ENCODE measurements at places on chromosomes 5 and 9.

DNA sequence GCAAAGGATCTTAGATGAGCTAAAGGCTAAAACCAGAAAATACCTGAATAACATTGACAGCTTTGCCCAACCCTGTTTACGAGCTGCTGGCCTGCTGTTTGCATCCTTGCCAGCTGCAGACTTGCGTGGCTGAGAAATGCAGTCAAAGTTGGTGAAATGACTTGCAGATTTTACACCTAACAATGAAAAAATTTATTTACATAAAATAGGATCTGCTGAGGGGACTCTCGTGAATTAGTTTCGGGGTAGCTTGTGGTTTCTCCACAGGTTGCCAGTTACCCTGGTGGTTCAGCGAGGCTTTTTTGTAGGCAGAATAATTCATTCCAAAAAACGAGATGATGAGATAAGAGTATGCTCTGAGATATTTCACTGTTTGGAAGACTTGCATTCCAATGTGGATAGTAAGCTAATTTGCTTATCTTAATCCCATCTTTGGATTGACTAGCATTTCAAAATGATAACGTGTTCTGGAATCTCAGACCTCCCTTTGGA, 65.7 kb upstream of the FANCC start:
- DNase-seq: no peak

DNA sequence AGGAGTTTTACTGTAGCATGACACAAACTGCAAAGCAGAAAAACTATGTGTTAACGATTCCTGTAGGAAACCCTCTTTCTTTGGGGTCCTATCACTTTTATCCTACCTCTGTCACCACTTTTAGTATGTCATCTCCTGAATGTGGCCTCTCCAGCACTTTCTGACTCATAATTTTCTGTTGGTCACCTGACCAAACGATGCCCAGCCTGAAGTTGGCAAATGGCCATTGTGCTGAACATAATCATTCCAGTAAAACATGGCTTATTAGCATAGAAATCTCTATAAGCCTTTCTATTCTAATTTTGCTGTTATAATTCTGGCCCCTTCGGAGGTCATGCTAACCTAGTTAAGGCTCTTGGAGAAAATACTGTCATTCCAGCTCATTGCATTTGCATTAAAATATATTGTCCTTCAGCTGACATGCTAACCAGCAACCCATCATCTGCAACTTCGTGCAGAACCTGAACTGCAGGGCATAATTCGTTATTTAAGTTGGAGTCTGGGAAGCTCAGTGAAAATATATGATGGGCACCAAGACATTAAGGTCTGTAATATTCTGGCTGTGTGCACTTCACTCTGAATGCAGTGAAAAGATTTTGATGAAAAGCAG, 140.3 kb downstream of the NMUR2 start:
- DNase-seq: no peak

DNA sequence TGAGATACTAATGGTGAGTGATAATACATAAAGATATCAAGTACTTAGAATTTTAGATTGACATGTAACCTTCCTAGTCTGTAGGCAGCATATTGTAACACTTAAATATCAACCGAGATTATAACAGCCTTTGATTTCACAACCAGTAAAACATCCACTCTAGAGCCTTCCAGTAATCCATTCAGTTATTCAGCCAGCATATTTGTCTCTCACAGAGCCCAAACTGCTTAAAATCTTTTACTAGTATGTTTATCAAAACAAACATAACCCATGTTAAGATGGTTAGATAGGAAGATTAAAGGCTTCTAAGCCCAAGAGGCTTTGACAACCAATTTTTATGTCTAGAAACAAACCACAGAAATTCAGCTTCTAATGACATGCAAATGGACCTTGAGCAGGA, 177.9 kb upstream of the FST start:
- no peak for DNase-seq

GRCh38 chr5:94503677-94504076, 114.7 kb downstream of the KIAA0825 start:
- no peak for DNase-seq

DNA sequence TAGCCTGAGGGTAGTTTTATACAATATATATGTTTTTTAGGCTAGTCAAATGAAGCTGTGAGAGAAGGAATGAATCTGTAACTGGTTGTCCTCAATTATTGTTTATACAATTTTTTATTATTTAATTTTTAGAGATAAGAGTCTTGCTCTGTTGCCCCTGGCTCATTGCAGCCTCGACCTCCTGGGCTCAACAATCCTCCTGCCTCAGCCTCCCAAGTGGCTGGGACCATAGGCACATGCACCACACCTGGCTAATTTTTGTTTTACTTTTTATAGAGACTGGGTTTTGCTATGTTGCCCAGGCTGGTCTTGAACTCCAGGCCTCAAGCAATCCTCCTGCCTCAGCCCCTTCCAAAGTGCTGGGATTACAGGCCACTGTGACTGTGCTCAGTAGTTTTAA, 2.7 kb downstream of the MRPL41 start:
- DNase-seq: no peak

GRCh38 chr9:4235871-4236804, 63.7 kb downstream of the GLIS3 start:
- no peak for DNase-seq

- DNase-seq: no peak
These were observed 59.4 kb upstream of the TNFSF8 start for GRCh38 chr9:114989600-114990410.

DNA sequence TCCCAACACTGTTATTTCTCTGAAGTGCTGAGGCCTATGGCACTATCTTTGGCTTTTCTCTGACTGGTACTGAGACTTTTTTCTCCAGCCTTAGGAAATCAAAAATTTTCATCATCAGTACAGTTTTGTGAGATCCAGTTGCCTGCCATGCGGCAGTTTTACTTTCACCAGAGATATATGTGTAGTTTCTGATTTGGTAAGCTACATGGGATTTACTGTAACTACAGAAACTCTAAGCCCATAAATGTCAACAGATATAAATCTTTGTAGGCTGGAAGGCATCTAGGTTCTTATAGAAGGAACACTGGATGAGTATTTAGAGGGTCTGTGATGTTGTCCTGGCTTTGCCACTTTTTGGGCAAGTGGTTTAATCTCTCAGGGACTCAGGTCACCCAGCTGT, 69.0 kb downstream of the DOCK2 start:
- no peak for DNase-seq

DNA sequence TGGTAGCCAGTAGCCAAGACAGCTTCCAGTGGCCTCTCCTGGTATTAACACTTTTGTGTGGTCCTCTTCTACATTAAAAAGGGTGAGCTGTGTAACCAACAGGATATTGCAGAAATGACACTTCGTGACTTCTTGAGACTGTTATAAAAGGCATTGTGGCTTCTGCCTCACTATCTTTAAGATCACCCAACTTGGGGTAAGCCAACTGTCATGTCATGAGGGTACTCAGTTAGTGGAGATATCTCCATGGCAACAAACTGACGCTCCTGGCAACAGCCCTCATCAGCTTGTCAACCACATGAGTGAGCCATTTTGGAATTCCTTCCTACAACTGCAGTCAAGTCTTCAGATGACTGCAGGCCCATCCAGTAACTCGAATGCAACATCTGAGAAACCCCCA, 121.7 kb downstream of the DEPDC1B start:
- DNase-seq: no peak

- no peak for DNase-seq
These were observed 68.4 kb downstream of the SCAI start for GRCh38 chr9:125074976-125075375.

DNA sequence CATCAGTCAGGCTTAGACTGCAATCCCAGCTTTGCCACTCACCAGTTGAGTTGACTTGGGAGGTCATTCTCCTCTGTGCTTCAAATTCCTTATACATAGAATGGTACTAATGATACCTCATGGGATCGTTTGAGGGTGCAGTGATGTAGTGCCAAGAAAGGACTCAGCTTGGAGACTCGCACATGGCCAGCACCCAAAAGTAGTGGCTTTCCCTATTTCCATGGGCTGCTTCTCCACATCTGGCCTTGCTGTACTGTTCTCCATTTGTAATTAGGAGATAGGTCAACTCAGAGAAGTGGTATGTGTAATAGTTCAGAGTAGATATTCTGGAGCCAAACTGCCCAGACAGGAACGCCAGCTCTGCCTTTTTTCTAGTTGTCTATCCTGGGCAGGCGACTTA, 5.5 kb downstream of the CCL19 start:
- DNase-seq: no peak

- DNase-seq: no peak
These were observed 881 bp downstream of the SUB1 start for GRCh38 chr5:32586276-32586599.

DNA sequence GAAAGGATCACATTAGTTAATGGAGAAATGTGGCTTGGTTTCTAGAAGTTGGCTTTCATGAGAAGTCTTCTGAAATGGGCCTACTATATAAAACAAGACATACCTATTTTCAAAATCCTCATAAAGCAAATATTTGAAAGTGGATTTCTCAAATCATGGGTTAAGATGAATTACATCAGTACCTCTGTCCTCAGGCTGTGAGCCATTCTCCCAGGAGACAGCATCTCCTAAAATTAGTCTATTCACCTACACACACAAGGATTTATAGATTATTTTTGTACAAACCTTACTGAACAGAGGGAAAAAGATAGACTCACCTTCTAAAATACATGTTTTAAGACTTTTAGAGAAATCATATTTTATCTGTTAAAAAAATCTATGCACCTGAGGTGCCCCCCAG, 32.1 kb upstream of the SPOCK1 start:
- DNase-seq: no peak

DNA sequence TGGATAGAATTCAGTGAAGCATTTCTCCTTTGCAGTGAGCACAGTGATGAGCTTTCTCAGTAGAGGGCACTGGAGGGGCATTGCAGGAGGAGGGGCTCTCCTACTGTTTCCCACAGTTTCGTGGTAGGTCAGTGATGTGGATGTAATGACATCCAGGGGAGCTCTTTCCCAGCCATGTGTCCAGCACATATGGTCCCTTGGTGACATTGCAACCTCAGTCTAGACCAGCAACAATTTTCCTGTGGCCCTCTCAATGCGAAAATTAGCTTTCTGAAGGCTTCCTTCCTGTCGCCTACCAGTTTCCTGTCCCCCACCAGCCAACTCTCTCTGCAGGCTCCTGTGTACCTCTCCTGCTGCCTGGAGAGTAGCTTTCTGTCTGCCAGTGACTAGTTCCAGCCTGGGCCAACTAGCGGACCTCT, 6.9 kb upstream of the PDCL start:
- no peak for DNase-seq

- DNase-seq: no peak
These were observed 23.7 kb upstream of the LOX start for GRCh38 chr5:122101636-122102285.

DNA sequence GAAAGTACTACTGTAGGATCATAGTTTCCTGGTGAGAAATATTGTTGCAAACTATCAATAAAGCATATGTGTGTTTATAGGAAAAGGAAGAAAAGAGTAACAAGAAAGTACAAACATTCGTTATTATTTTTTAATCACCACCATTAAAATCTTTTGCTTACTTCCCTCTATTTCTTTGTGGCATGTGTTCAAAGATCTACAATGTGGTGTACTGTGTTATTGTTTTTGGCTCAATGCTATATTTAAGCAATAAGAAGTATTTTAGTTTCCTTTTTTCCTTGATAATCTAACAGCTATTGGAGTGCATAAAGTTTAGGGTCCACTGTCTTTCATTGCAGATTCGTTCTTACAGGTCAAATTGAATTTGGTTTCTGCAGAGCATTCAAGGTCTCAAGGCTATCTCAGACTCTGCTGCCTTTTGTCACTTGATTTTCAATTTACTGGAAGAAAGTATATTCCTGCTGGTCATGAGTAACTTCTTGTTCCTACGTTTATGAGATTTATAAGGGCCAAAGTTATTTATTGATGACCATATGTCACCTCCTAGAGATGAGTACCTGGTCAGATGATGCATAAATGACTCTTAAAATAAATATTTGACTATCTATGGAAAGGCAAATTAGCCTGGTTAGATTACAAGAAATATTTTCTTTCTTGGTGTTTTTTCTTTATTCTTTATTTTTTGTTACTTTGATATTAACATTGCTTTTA, 323.0 kb downstream of the TMEM167A start:
- DNase-seq: no peak

- DNase-seq: no peak
These were observed 11.5 kb upstream of the SPATA24 start for GRCh38 chr5:139415221-139415861.

DNA sequence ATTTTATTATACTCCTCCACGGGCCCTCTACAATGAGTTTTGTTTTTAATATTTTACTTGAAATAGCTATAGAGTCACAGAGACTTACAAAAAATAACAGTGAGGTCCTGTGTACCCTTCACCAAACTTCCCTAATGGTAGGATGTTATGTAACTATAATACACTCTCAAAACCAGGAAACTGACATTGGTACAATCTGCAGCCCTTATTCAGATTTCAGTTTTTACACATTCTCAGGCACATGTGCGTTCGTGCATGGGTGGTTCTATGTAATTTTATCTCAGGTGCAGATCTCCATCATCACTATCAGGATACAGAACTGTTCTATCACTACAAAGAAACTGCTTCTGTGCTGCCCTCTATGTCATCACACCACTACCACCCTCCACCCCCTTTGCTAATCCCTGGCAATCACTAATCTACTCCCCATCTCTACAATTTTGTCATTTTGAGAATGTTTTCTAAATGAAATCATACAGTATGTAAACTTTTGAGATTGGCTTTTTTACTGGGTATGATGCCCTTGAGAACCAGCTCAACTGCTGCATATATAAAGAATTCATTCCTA, 16.4 kb downstream of the RAB14 start:
- no peak for DNase-seq

DNA sequence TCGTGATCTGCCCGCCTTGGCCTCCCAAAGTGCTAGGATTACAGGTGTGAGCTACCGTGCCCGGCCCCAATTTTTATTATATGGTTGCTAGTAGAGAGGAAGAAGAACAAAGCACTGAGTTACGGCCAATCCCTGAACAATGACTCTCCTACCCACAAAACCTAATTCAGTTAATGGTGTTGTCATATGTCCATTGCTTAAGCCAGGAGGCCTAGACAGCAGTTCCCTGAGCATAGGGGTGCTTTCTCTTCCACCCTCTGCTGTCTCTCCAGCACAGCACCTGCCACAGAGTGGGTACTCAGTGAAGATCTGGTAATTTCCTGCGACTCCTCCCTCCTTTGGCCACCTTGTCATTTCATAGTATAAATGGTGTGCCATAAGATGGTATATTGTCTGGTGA, 21.4 kb upstream of the LTC4S start:
- DNase-seq: no peak

DNA sequence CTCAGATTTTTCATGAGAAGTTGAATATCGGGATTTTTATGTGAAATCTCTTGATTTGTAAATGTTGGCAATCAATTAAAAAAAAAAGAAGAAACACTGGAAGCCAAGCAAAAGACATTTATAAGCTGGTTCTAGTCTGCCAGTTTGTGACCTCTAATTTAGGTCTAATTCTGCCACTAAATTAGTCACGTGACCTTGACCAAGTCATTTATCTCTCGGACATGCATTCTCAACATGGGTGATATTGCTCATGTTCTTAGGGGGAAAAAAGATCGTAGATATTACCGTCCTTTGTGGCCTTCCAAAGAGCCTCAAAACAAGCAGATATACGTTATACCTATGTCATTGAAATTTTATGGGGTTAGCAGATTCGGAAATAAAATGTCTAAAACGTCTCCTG, 52.9 kb upstream of the PTPDC1 start:
- no peak for DNase-seq
